ENCODE measurements at places on chromosomes 16 and 17.

GRCh38 chr16:56748191-56748590 lies 18.3 kb downstream of the NUP93 start:
- no peak for DNase-seq

- DNase-seq, result no peak
Observed at GRCh38 chr17:17029938-17030337, 12.3 kb upstream of the MPRIP start.

DNA sequence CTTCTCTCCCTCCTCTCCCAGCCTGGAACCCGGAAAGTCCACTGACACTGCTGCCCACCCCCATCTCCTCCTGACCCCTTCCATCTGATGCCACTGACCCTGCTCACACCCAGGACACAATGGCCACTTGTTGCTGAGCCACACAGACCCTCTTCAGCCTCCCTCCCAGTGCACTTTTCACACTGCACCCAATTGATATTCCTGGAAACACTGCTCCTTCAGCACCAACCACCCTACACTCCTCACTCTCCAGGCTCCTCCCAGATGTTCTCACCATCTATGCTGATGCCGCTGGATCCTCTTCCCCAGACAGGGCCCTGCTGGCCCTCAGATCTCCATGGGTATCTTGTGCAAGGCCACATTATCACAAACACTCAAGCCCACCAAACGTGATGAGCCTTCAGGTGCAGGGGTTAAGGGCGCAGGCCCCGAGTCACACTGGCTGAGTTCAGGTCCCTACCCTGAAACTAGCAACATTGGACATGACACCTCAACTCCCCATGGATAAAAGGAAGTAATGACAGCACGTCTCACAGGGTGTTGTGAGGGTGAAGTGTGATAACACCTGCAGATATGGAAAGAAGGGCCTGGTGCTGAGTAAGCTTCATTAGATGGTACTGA lies 238.1 kb downstream of the ZNF423 start:
- DNase-seq, result no peak

DNA sequence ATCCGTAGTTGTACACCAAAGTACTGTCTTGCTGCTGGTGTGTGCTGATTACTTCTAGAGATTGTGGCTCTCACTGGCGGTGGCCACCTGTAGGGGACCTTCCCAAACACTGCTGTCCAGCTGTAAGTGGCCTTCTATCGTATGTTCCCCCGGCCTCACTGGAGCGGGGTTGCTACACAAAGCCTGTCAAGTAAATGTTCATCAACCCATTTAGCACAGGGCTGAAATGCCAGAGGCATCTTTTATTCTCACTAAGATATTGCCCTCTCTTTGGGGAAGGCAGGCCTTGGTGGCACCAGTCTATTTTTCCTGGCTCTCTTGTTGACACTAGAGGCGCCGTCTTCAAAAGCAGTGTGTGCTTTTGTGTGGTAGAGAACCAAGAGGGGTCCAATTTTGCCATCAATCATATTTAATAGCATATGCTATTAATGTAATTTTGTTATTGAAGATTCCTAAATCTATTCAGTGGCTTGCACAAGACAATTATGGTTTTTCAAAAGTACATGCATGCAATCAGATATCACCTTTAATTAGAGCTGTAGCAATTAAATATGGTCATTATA lies 514.4 kb upstream of the SALL1 start:
- DNase-seq, result no peak

DNA sequence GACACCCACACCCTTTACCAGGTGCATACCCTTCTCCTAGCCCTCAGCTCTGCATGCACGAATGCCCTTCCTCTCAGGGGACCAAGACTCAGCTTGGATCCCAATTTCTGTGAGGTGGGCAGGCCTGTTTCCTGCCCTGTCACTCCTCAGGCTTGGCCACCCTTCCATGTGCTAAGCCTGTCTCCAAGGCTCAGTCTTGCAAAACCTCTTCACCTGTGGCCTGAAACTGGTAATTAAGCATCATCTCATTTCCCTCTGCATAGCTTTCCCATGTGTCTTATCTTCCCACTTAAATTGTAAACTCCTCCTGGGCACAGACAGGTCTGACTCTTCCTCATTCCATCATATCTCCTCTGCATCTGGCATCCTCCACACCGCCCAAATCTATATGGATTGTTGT lies 31.0 kb upstream of the SMPD3 start:
- no peak for DNase-seq

DNA sequence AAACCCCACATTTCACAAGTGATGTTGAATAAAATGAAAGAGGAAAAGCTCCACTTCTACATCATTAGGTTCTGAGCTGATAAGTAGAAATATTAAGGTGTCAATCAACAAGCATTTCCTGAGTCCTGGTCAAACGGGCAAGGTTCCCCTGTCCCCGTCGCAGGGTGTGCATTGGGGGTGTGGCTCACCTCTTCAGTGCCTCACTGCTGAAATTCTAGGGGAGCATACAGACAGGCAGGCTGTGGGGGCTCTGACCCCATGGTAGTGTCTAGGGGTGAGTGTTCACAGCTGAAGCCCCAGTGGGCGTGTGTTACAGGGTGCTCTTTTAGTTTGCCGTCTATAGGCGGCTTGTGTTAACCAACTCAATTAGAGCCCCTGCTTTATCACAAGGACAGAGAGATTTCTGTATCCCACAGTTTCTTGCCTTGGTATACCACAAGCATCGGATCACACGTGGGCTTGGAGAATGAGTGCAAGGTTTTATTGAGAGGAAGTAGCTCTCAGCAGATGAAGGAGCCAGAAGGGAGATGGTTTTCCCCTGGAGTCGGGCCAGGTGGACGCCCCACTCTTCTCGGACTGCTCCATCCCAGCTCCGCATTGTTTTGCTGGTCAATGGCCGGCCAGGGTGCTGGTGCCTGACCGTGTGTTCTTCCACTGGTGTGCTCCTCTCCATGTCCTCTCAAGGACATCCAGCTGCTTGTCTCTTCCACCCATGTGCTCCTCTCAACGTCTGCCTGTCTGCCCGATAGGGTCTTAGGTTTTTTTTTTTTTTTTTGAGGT lies 238.2 kb upstream of the NLRP1 start:
- no peak for DNase-seq

- DNase-seq, result no peak
Observed at GRCh38 chr16:57191056-57191571, 5.0 kb downstream of the RSPRY1 start.

- no peak for DNase-seq
Observed at GRCh38 chr17:45296003-45296832, 20.6 kb downstream of the MAP3K14 start.

DNA sequence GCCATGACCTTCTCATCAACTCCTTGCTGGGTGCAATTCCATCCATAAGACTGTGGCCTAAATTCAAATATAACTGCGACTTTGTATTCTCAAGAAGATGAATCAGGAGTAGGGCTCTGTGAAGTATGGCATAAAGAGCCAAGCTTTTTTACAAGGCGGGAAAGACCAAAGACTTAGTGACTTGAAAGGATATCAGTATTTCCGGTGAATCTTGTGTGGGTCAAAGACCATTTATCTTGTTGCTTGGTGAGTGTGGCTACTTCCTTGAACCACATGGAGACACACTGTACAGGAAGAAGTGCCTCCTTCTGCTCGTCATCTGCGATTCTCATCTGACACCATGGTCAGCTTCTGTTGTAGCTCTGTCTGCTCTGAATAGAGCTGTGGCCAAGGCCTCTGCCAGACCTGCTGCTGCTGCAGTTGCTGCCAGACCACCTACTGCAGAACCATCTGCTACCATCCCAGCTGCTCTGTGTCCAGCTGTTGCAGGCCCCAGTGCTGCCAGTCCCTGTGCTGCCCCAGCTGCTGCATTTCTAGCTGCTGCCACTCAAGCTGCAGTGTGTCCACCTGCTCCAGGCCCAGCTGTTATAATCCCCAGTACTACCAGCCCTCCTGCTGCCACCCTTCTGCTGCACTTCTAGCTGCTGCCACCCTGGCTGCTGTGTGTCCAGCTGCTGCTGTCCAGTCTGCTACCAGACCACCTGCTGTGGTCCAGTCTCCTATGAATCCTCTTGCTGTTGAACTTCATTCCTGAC lies 6.1 kb upstream of the KRTAP2-4 start:
- no peak for DNase-seq

- no peak for DNase-seq
Observed at GRCh38 chr17:57279432-57279831, 23.1 kb downstream of the MSI2 start.

- no peak for DNase-seq
Observed at GRCh38 chr16:15672514-15673167, 22.6 kb downstream of the NDE1 start.

DNA sequence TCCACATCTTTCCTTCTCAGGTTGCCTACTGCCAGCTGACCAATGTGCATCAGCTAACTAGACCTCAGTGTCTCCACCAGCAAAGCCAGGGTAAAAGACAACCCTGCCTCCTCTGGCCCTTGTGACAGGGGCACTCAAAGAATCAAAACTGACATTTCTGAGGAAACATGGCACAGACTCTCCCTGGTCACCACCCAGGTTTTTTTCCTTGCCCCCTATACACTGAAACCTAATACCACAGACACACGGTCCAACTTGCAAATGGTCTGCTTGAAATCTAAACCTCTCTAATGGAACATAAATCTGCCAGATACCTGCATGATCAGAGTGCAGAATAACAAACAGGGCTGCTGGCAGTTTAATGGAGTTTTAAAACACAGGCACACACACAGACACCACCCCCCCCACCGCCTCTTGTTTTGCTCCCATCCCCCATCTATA lies 19.5 kb upstream of the CORO6 start:
- DNase-seq, result no peak

DNA sequence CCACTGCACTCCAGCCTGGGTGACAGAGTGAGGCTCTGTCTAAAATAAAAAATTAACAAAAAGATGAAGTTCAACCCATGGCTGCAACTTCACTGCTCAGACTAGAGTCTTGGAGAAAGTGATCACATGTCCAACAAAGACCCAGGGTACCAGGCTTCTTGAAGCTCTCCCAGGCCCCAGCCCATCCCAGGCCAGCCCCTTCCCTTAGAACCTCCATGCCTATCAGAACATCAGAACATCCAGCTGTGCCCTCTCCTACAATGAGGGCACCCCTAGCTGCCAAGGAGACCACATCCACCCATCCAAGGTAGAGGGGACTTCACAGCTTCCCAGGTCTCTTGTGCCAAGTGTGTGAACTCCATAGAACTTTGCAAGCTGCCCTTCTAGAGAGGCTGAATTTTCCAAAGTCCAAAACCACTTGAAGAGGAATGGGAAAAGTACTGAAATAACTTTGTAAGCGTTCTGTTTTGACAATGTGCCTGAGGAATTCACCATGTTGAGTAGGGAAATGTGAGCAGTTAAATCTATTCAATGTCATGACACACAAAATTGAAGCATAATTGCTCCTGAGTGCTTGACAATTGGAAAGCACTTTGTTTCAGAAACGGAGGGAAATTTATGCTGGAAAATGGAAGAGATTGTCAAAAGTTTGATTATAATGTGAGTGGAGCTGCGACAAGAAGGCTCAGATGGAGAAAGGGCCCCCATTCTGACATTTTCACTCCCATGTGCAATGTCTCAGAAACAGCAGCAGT lies 230.4 kb downstream of the ZNF423 start:
- DNase-seq, result no peak

GRCh38 chr16:48537909-48538745 lies 71.9 kb downstream of the N4BP1 start:
- no peak for DNase-seq

DNA sequence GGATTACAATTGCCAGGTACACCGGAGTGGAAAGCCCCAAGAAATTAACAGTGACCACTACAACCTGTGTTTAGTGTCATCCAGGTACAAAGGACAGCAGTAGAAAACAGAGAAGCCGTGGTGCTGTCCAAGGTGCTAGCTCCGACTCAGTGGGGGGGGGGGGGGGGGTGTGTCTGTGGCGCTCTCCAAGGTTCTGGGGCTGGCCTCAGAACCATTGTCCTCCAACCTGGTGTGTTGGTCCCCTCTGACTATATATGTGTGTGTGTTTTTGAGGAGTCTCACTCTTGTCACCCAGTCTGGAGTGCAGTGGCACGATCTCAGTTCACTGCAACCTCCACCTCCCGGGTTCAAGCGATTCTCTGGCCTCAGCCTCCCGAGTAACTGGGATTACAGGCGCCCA lies 5.8 kb upstream of the ZNF23 start:
- no peak for DNase-seq

GRCh38 chr17:19372439-19372838 lies 5.9 kb upstream of the MAPK7 start:
- DNase-seq, result no peak

DNA sequence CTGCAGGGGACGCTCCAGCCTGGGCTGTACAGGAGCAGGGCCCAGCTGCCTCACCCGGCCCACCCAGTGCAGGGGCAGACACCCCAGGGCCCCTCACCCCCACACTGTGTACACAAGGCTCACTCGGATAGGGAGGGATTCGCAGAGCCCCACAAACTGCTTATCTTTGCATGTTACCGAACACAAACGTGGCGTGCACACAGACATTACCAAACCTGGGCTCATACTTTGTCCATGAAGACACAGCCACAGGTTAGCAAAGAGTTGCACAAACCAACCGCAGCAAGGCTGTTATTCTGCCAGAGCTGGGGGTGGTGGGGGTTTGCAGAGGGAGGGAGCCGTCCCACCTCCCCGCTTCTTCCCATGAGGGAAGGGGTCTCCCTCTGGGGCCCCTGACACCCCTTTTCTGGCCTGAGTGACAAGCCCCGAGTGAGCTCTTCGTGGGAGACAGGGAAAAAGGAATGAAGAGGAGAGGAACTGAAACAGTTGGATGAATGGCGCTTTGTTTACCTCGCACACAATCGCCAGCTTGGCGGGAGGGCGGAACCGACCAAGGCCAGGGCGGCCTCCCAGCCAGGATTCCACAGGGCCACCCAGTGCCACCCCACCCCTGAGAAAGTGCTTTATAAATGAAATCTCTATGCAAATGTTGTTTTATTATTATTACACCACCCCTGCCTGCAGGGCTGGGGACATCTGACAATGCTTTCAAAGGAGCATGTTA lies 434 bp upstream of the CPSF4L start:
- no peak for DNase-seq

DNA sequence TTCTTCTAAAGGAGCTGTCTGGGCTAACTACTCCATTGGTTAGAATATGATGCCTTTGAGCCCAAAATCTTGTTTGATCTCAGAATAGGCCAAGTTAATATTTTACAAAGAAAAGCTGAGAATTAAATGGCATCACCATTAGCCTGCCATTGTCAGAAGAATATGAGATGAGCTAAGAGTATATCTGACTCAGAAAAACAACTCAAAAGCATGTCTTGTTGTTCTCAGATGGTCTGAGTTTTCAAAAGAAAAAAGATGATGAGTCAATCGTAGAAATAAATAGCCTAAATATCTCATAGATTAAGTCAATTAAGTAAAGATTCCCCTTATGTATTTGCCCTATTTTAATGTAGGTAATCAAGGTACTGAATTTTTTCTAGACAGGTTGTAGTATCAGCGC lies 197.1 kb upstream of the TBX2 start:
- no peak for DNase-seq

- no peak for DNase-seq
Observed at GRCh38 chr17:45101883-45102811, 30.2 kb downstream of the PLCD3 start.

DNA sequence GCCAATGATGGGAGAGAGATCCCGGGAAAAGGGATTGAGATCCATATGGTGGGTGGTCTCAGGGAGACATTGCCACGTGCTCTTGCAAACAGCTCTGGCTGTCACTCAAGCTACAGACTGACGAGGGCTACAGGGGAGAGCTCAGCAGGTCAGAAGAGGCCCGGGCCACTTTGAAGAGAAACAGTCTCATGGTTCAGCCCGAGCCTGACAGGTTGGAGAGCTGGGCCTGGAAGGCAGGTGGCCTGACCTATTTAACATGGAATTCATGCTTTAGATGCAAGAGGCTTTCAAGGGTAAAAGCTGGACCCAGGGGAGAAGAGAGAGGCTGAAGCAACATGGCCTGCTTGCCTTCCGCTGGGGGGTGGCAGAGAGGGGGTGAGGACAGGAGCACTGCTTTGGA lies 81.0 kb upstream of the BRD7 start:
- DNase-seq, result no peak

Data from cortex of kidney (tissue), 1 donor.